Astrocyte of the spinal cord (primary cell): ENCODE measurements at places on chromosomes 1 and 21.

DNA sequence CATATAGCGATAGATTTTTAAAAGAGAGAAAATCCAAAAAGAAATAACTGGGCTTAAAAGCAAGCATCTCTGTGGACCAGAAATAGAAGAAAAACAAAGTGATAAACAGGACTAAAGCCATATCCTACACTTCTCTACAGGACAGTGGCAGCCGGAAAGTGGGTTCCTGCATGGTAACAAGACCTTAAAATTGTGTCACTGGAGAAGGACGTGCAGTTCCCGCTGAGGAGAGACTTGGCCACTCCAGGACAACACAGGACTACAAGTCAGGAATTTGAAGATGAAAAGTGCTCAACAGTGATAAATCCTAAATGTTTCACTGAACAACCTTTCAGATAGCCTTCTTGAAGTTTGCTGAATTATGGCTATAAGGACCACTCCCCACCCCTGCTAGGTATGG, 1.9 kb upstream of the HLCS start:
- DNase-seq = no peak

GRCh38 chr1:70387507-70387906, 23.6 kb upstream of the CTH start:
- no peak for DNase-seq

DNA sequence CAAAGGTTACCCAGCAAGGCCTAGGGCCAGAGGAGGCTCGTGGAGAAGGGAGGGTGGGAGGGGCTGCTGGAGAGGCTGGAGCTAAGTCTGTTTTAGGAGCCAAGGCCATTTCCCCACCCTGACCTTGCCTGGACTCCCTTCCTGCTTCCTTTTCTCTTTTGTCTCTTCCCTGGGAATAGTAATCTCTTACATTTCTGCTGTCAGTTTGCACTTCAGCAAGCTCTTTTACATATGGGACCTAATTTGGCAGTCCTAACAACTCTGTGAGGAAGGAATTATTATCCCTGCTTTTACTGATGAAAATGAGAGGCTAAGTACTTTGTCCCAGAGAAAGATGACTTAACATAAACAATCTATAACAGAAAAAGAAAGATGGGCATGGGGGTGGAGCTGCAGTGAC, 13.8 kb downstream of the OPTC start:
- no peak for DNase-seq

DNA sequence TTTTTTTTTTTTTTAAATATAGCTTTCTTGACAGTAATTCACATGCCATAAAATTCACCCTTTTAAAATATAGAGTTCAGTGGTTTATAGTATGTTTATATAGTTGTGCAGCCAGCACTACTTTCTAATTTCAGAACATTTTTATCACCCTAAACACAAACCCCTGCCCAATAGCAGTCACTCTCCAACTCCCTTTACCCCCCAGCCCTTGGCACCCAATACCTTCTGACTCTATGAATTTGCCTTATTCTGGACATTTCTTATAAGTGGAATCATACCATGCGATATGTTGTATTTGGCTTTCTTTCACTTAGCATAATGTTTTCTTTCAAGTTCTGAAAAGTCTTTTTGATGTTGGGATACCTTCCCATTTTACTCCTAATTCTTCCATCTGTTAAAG, 42.5 kb upstream of the NEXN start:
- no peak for DNase-seq
